RKO (cell line): ENCODE measurements at places on chromosomes 1 and 21.

GRCh38 chr1:151653397-151653796 is 41.5 kb downstream of the SNX27 start:
- DNase-seq: no peak

- no peak for DNase-seq
Measured at GRCh38 chr1:94962409-94963265, 35.7 kb upstream of the CNN3 start.

DNA sequence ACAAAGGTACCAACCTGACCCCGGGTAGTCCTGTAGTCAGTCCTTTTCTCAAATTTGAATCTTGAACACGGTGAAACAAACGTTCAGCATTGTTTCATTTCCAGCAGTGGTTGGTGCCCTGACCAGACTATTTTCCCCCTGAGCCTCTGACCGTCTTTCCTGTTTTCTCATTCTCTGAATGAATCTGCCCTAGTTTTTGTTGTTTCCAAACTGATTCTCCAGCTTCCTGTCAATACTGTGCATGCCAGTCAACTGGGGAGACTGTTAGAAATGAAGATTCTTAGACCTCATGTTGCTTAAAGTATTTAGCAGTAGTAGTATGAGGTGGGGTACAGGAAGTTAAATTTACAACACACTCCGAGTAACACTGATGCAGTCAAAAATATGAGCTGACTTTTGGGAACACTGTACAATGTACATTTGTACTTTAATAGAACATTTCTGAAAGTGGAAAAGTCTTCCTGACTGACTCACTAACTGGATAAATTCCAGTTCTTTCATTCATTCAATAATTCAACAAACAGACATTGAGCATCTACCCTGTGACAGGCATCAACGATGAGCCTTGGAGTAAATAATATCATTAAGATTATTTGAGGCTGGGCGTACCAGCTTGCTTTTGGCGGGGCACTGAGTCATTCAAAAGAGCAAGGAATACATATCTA is 26.0 kb upstream of the ZRANB2 start:
- DNase-seq: no peak

DNA sequence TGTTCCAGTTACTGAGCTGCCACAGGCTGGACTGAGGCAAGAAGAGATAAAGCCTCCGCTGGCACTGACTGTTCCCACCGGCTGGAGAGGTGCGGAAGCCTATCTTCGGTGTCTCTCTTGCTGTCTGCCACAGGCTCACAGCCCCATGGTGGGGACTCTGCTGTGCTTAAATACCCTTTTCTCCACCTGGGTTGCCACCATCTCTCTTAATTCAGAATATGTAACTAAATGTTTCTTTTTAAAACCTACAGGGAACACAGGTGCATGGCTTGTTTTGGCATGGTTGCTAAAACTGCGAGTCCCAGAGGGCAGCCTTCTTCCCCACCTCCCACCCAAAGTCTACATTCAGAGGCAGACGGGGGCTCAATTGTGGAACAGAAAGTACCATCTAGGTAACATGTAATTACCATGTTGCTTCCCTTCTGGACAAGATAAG is 8.1 kb upstream of the LBR start:
- no peak for DNase-seq

GRCh38 chr1:193179094-193179493 is 7.3 kb downstream of the B3GALT2 start:
- no peak for DNase-seq
